ENCODE measurements at places on chromosomes 11 and 22.

GRCh38 chr11:85768473-85769146 is 42.3 kb downstream of the SYTL2 start:
- DNase-seq, result no peak

- DNase-seq, result no peak
Measured at GRCh38 chr11:123100379-123101085, 38.6 kb upstream of the HSPA8 start.

DNA sequence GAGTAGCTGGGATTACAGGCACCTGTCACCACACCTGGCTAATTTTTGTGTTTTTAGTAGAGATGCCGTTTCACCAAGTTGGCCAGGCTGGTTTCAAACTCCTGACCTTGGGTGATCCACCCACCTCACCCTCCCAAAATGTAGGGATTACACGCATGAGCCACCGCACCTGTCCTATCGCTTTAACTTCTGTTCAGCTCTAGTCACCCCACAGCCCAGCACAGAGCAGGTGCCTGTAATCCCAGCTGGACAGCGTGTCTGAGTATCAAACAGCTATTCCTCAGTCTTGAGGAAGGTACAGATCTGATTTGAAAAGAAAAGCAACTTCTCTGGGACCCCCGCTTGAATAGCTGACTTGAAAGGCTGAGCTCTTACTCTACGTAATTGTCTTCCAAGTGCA is 149.1 kb downstream of the CTTN start:
- no peak for DNase-seq

DNA sequence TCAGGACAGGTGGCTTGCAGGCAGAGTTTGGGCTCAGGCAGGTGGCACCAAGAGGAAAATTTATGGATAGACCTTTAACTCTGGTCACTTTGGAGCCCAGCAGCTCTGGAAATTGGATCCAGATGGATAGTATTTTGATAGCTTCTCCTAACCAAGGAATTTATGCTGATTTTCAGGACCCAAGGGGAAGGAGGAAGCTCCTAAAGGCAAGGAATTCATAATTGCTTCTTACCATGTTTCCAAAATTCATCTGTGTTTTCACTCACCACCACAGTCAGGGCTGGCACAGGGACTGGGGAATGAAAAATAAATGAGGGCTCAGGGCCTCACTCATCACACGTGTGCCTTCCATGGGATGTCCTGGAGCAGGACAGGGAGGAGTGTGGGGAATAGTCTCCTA is 317.8 kb downstream of the ST3GAL4 start:
- no peak for DNase-seq

- no peak for DNase-seq
Measured at GRCh38 chr11:8008212-8008611, 21.1 kb downstream of the EIF3F start.

GRCh38 chr11:88799771-88800500 is 265.8 kb downstream of the GRM5 start:
- DNase-seq, result no peak

DNA sequence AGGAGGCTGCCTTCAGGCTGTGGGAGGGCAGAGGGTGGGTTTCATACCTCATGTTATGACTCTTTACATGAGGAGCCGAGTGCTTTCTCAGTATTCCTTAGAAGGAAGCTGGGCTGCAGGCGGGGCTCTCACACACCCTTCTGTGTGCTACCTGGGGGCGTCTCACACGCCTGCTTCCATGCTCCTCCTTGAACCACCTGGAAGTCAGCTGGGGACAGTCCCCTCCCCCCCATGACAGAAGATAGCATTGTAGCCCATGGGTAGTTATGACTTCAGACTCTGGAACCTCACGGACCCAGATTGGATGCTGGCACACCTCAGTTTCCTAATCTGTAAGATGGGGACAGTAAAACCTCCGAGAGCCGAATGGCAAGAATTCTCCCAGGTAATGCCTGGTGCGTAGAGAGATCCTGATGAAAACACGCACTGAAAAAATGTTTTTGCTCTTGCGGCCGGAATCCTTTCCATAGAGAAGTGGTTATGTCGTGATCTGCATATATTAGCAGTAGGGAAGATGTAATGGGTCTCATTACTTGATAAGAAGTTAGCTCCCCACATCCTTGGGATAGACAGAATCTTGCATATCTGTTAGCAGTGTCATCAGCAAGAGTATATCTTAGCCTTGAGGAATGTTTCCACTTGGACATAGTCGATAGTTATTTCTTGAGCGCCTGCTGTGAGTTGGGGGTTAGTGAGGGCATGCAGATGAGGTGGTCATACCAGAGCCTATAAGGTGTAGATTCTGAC is 4.9 kb downstream of the DAGLA start:
- no peak for DNase-seq

GRCh38 chr11:20203831-20204230 is 43.6 kb upstream of the DBX1 start:
- no peak for DNase-seq

DNA sequence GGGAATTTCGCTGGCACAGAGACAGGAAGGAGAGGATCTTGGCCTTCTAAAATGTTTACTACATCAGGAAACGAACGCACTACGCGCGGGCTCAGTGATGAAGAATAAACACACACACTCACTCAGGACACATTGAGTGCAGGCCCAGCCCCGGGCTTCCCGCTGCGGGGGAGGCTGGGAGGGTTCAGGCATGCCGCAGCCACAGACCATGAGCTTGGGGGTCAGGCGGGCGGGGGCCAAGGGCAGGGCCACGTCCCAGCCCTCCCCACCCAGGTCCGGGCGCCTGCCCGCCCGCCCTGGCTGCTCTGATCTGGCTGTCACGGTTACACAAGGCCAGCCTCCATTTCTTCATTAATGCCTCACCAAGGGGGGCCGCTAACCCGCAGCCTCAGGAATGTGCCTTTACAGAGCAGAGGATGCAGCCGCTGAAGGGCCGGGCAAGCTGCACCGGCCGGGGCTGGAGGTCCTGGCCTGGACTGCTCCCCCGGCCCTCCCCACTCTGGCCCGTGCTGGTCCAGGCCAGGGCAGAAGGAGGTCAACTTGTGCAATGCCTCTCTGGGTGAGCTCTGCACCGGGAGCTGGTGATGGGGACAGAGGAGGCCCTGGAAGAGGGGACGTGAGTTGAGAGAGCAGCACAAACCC is 41.7 kb downstream of the IGF2 start:
- DNase-seq, result no peak

DNA sequence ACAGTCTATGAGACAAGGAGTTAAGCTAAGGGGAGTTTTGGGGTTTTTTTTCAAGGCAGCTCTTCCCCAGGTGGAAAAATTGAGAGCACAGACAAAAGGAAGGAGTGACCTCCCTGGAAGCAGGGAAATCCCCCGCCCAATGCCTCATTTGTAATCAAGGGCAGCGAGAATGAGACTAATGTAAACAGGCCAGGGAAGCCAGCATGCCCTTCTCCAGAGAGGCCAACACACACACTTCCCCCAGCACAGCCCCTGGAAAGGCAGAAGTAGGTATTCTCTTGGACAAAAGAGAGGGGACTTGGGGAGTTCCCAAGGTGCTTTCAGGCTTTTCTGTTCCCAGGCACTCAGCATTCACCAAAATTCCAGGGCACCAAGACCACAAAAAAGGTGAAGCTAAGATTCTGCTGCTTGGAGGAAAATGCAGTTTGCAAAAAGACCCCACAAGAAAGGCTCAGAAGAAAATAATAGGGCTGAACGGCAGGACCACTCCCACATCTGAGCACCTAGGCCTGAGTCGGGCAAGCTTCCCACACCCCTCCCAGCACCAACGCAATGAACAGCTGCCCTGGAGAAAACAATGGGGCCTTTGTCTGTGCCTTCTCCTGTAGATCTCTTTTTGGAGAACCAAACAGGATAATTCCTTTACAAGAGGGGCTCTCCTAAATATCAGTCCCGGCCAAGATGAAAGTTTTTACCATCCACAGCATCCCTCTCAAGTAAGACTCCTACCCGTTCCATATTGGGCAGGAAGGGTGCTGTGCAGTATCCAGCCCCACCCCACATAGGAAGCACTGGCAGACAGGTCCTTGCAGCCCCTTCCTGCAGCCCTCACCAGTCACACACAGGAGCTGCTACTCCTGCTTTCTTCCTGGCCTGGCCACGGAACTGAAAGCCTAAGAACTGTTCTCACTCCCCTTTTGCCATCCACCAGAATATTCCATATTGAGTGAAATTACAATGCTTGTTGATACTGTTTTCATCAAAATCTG is 70.7 kb upstream of the AKIP1 start:
- no peak for DNase-seq
